ENCODE measurements at places on chromosomes 4 and X. TPM values are rescaled to one million over a fixed set of nuclear protein-coding genes. Genes with fewer than 3 reads are reported as not detected.

- DNase-seq = no peak
These were observed 167.9 kb downstream of the CORIN start for GRCh38 chr4:47669946-47670345.

GRCh38 chr4:7498446-7499200 is 63.9 kb upstream of the PSAPL1 start:
- DNase-seq = no peak

GRCh38 chr4:22884157-22884556 is 191.4 kb downstream of the GBA3 start:
- no peak for DNase-seq

GRCh38 chr4:120749445-120750151 is 172.9 kb downstream of the PRDM5 start:
- no peak for DNase-seq

GRCh38 chr4:44765116-44765515 is 38.8 kb upstream of the GNPDA2 start:
- no peak for DNase-seq

GRCh38 chrX:149718757-149719156 is 6.9 kb downstream of the MAGEA11 start:
- DNase-seq = no peak

DNA sequence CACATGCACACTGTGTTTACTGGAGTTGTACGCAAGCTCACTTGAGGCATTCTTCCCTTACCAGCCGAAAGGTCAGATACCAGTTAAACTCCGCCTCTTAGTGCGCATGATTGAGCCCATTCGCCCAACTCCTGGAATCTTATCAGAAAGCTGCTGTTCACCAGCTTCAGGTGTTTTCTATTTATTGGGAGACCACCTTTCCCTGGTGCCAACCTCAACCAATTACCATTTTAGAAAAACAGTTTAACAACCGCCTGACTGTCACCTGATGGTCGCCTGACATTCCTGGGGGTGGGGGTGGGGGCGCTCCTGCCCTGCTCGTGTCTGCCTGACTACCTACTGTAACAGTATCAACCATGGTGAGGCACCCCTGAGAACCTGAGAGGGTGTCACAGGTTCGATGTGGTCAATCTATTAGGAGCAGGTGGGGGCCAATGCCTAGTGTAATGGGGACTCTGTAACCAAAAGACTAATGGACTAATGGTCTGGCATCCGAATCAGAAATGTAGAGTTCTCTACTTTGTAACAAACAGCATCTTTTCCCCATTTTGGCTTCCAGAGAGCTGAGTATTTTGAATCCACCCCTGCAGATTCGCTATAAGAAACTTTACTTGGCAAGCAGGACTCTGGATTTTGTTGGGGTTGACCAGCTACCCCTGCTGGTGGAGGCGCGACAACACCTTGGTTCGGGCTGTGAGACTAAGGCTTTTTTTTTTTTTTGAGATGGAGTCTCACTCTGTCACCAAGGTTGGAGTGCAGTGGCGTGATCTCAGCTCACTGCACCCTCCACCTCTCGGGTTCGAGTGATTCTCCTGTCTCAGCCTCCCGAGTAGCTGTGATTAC is 58.2 kb upstream of the ZNF157 start:
- no peak for DNase-seq

- DNase-seq = no peak
These were observed 84.8 kb downstream of the CLDN34 start for GRCh38 chrX:10051866-10052480.

DNA sequence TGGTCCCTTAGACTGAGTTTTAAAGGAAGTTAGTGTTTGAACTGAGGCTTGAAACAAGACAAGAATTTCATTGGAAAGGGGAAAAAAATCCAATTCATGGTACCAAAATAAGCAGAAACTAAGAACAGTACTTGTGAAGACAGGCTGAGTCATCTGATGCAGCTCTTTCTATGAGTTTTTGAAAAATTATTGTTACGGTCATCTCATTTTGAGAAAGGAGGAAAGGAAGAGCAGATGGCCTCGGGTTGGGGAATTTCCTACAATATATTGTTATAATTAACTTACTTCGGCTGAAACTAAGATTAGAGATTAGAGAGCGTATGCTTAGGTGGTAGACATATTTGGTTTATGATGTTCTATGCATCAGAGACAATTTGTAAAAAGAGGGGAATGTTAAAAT is 2164.8 kb upstream of the AGA start:
- no peak for DNase-seq

DNA sequence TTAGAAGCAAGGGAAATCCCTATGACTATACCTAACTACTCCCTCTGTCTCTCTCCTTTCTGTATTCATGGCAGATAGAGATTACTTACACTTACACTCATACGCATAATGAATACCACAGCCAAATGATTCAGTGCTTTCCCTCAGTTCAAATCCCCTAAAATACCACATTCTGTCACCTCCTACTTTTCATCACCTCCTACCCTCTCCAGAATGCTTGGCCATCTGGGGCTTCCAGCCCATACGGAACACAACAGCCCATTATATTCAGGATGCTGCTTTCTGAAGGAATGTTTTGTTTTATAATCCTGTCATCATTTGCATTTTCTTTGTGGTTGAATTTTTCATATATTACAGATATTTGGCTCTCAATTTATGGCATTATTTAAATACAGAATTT is 361.6 kb downstream of the GRIA2 start:
- no peak for DNase-seq

- DNase-seq = no peak
These were observed 27.0 kb downstream of the OTUD4 start for GRCh38 chr4:145153181-145153903.

GRCh38 chr4:113633467-113633866 is 128.1 kb downstream of the CAMK2D start:
- no peak for DNase-seq

- DNase-seq = no peak
These were observed 170.3 kb upstream of the KIT start for GRCh38 chr4:54487491-54487890.

GRCh38 chrX:119481323-119481801 is 13.1 kb downstream of the SLC25A5 start:
- DNase-seq = no peak

DNA sequence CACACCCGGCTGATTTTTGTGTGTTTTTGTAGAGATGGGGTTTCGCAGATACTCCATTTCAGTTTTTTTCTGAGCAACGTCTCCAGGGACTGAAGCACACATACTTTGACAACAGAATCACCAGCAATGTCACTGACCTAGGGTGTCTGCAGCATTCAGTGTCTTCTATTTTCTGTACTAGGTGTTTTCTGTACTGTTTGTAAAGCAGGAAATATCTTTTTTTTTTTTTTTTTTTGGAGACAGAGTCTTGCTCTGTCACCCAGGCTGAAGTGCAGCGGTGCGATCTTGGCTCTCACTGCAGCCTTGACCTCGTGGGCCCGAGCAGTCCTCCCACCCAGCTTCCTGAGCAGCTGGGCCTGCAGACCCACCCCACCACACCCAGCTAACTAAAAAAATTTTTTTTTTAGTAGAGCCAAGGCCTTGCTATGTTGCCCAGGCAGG is 8.9 kb downstream of the ADD1 start:
- DNase-seq = no peak

- no peak for DNase-seq
These were observed 2.7 kb upstream of the TIMP1 start for GRCh38 chrX:47579537-47579936.

DNA sequence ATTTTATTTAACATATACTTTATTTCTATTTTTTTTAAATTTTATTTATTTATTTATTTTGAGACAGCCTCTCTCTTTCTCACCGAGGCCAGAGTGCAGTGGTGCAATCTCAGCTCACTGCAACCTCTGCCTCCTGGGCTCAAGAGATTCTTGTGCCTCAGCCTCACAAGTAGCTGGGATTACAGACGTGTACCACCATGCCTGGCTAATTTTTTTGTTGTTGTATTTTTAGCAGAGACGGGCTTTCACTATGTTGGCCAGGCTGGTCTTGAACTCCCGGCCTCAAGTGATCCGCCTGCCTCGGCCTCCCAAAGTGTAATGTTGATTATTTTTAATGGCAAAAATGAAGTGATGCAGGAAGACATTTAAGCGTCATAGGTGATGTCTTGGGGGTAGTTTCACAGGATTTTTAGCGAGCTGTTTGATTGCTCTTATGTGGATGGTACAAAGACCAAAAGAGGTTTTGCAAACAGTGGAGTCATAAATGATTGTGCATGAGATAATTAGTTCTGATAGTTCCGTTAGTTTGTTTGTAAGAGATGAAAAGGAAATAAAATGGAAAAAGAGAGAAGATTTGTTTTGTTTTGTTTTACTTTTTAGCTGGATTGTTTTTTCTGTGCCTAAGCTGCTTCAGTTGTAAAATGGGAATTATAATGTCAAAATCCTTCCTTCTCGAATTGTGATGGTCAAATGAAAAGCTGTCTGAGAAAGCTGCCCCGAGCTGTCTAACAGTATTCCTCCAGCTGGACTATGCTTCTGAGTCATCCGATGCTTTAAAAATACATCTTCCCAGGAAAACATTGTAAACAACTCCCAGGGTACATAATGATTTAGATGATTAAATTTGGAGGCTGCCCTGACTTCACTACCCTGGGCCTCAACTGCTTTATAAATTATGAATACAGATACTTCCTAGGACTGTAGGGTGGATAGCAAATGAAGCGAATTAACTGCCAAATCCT is 14.7 kb downstream of the RHOH start:
- DNase-seq = no peak

GRCh38 chrX:15931362-15931761 is 76.7 kb upstream of the AP1S2 start:
- no peak for DNase-seq

DNA sequence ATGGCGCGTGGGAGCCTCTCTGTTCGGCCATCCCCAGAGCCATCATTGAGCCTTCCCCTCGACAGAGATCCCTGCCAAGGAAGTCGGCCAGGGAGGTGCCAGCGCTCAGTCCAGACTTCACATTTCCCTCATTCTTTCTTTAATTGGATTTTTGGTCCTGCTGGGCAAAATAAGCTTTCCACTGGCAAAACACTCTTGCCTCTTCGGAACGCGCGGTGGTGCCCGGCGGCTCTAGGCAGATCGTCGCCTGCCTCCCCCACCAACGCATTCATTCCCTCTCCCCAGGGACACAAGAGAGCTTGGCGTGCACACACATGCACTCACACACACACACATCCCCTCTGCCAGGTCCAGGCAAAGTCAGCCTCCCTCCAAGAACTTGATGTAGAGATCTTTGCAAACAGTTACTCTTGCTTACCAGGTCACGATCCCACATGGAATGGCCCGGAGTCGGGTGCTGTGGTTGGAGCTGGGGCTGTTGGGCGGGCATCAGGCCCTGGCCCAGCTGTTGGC is 257.1 kb downstream of the BCOR start:
- no peak for DNase-seq

GRCh38 chr4:83917572-83917971 is 381.7 kb downstream of the GPAT3 start:
- DNase-seq = no peak

DNA sequence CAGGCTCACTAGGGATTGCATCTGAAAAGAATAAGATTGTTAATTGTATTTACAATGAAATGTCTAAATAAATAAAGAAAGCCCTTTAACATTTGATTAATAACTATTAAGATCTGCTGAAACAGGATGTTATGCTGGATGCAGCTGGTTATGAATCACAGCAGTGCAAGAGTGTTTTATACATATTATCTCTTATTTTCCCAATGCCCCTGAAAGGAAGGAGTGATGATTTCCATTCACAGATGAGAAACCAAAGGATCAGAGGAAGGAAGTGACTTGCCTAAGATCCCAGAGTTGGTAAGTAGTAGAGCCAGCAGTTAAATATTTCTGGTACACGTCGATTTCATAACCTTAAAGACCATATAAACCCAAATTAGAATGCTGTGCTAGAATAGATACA is 76.3 kb upstream of the ARHGAP36 start:
- no peak for DNase-seq

DNA sequence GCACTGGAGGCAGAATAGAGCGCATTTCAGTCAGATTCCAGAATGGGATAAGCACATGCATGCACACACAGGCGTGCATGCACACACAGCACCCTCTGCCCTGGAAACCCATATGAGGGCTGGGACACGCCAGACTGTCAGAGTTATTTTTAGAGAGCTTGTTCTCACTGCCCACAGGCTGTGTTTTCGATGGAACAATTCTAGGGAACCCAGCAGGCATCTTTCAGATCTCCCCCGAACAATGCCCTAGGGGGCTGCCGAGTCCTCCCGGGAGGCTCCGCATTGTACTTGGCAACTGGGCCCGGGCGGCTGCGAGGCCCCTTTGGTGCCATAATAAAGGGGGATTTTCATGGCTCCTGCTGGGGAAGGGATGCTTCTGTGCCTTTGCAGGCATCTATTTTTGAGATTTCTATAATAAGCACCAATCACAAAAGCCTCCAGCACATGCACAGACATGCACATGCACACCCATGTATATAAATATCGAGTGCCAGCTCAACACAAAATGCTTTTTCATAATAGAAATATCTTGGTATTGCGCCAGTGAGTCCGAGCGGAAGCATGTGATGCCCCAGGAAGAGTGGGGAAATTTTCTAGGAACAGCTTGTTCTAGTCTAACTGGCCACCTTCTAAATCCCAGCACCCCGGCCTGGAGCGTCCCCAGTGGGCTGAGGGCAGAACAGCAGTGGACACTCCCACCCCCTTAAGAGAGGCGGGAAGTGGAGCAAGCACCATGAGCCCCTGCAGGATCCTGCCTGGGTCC is 88.5 kb downstream of the PHKA2 start:
- DNase-seq = no peak

DNA sequence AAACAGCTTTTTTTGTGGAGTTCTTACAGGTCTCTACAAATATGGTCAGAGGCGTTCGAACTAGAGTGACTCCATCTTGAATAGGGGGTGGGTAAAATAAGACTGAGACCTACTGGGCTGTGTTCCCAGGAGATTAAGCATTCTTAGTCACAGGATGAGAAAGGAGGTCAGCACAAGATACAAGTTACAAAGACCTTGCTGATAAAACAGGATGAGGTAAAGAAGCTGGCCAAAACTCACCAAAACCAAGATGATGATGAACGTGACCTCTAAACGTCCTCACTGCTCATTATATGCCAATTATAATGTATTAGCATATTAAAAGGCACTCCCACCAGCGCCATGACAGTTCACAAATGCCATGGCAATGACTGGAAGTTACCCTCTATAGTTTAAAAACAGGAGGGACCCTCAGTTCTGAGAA is 42.8 kb upstream of the SPP1 start:
- no peak for DNase-seq

Gene CORIN
- total RNA-seq = 0.07 TPM

Gene TDO2
- not detected for total RNA-seq

Gene USP17L12
- not detected for total RNA-seq

Gene SRD5A3
- total RNA-seq = 2.6 TPM

Gene UVSSA
- total RNA-seq = 37.1 TPM

Gene CLDN22
- total RNA-seq = not detected

Gene MSMO1
- 15.2 TPM for total RNA-seq

Gene FREM3
- total RNA-seq = 0.35 TPM

Gene GAGE12F
- not detected for total RNA-seq

Gene BANK1
- total RNA-seq = 11.9 TPM

Gene GYPA
- total RNA-seq = not detected

Gene GBA3
- total RNA-seq = not detected

Gene MAGEB3
- total RNA-seq = not detected

Gene AGTR2
- not detected for total RNA-seq

Gene ADGRA3
- total RNA-seq = 0.16 TPM
